ENCODE measurements at places on chromosomes 7 and 10. TPM values are rescaled to one million over a fixed set of nuclear protein-coding genes. Genes with fewer than 3 reads are reported as not detected.
A peak's percentile ranks its signal among the peaks of the same experiment; 100 is the strongest.

- no peak for DNase-seq
Measured at GRCh38 chr7:2710286-2710655, 22.3 kb downstream of the AMZ1 start.

DNA sequence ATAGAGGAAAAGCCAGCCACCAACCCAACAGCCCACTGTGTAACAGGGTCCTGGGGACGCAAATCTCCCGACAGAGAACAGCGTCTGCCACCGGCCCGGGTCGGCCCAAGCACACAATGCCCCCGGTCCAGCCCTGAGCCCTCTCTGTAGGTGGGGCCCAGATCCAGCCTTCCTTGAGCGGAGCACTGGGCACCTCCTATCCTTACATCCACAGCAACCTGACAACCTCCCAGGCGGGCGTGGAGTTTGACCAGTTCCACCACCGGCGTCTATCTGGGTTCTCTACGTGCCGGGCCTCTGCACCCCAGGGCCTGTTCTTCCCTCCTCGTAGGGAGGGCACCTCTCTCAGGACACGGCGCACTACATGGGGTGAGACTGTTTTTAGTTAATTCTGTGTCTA is 109.0 kb downstream of the CYTH3 start:
- DNase-seq = no peak

DNA sequence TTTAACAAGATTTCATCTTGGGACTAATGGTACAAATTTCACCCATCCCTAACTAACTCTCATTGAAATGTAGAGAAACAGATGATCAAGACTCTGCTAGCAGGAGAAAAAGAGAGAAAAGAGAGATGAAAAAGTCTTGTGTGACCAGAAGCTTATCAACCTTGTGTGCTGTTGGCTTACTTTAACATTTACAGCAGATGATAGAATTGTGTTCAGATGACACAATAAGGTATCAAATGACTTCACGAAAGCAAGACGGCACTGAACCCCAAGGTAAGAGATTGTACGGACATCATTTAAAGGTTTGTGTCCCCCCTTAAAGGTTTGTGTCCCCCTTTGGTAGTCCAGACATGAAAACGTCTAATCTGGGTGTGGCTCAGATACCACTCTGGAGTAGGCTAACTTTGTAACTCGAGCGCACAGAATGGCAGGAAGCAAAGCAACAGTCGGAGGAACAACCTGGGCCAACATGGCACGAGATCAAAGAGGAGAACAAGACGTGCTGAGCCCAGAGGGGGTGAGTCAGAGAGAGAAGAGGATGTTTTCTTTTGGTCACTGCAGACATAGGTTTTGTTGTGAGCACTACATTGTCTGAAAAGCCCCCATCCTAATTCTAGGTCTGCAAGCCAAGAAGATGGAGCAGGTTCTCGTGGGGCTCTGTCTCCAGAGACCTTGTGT is 10.4 kb upstream of the LMBR1 start:
- peak; percentile 27 for DNase-seq

GRCh38 chr10:24313283-24313682 is 104.3 kb downstream of the KIAA1217 start:
- DNase-seq = no peak

- no peak for DNase-seq
Measured at GRCh38 chr10:95660283-95660682, 3.8 kb upstream of the ALDH18A1 start.

GRCh38 chr10:124802313-124802675 is 675 bp downstream of the ABRAXAS2 start:
- DNase-seq = no peak

DNA sequence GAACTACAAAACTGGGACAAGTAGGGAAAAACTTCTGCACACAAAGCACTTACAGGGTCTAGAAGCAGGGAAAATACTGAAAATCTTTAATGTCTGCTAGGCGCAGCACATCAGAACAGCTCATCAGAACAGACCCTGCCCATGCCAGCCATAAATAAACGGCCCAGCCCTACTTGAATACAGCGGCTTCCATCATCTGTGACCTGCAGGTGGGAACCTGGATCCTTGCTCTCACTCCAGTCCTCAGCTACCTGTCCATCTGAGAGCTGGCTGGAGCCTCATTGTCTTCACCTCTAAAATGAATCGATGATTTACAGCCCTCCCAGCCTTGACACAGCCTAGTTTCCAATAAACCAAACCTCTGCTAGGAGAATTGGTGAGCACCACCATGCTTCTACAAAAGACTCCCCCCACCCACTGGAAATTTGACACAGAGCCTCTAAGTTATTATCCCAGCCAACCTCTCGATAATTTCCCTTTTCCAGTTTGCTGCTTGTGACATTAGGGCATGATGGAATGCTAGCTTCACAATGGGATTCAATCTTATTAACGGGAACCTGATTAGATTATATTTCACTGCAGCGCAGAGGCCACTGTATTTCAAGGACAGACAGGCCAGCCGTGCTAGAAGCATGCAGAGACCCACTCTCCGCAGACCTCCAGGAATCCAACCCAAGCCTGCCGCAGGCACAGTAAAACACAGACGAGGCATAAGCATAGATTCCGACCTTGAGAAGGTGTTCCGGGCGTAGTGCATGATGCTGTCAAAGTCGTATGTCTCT is 61.6 kb upstream of the OPALIN start:
- no peak for DNase-seq

- DNase-seq = peak; percentile 6
Measured at GRCh38 chr10:48885376-48885775, 54.3 kb downstream of the LRRC18 start.

- DNase-seq = peak; percentile 15
Measured at GRCh38 chr10:117463545-117463920, 79.0 kb upstream of the EMX2 start.

DNA sequence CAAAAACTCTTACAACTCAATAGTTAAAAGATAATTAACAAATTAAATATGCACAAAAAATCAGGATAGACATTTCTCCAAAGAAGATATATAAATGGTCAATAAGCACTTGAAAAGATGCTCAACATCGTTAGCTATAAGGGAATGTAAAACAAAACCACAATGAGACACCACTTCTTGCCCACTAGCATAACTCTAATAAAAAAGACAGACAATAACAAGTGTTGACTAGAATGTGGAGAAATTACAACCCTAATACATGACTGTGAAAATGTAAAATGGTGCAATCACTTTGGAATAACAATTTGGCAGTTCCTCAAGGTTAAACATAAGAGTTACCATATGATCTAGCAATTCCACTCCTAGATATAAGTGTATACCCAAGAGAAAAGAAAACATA is 74.3 kb upstream of the PCGF5 start:
- no peak for DNase-seq

- peak; percentile 97 for DNase-seq
Measured at GRCh38 chr10:76973091-76974016, 664.3 kb downstream of the KCNMA1 start.

DNA sequence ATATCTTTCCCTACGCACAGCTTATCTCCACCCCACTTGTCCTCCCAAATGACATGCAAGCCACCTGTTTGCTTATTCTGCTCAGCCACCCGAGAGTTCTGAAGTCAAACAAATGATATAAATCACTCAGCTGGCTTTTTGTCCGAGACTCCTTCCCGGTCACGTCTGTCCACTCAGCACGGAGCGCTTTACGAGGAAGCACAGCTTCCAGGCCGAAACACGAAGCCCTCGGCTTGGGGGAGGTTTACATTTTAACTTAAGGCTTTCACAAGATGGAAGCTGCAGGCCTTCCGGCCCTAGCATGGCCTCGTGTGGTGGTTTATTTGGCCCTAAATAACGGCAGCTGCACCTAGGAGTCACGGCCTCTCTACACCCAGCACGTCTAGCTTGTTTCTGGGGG is 60.1 kb upstream of the GNA12 start:
- no peak for DNase-seq

- DNase-seq = no peak
Measured at GRCh38 chr7:122307228-122307621, 2.7 kb upstream of the FEZF1 start.

DNA sequence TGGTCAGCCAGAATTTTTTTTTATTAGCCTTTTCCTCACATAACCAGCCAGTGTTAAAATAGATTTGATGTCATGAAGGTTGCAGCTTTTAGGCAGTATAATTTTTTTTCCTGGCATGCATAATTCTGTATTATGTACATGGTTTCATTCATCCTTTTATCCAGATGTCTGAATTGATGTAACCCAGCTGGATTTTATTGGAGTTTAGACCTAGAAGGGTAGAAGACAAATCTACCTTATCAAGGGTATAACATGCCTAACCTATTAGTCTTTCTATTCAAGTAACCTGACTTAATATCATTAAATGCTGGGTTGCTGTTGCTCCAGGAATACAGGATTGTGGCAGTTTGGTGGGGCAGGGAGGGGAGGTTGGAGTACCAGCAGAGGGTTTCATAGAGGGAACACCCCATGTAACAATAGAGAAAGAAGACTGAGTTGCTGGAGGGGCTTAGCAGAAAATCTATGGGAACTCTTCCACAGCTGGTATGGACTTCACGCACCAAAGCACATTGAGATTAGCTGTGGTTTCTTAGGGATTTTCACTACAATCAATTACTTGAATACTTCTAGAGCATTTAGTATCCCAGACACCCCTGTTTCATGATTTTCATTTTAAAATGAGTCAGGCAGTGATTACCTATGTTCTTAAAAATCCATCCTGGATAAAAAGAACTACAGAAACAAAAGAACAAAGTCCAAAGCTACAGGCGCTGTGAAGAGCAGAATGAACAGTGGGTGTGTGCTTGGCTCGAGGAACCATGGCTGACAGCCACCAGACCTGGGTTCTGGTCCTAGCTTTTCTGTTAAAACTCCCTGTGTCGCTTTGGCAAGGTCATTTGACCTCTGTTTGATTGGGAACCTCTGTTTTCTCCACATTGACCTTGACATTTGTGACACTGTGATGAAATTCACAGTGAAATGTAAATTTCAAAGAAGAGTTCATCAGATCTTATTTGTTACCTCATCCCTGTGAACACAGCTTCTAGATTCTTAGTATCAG is 93.5 kb downstream of the CREM start:
- DNase-seq = no peak

DNA sequence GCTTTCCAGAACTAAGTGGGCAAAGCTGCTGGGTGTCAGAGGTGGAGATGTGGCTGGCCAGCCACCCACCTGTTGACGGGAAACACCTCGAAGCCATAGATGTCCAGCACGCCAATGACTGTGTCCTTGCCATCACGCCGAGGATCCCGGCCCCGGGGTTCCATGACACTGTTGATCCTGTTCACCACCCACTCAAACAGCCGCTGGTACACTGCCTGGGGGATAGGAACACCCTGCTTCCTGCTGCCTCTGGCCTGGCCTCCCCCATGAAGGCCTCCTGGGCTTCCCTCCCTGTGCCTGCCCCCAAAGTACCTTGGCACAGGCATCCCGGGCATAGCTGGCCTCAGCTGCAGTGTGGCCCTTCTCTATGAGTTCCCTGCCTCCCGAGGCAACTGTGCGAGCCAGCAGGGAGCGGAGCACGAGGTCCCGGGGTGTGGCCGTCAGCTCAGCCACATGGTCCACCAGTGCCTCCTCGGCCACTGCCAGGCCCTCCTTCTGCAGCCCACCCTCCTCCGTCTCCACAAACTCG is 8.2 kb downstream of the MYO1G start:
- no peak for DNase-seq

- DNase-seq = no peak
Measured at GRCh38 chr10:62893036-62893435, 76.9 kb upstream of the EGR2 start.

GRCh38 chr7:158285383-158285770 is 302.2 kb downstream of the PTPRN2 start:
- no peak for DNase-seq

DNA sequence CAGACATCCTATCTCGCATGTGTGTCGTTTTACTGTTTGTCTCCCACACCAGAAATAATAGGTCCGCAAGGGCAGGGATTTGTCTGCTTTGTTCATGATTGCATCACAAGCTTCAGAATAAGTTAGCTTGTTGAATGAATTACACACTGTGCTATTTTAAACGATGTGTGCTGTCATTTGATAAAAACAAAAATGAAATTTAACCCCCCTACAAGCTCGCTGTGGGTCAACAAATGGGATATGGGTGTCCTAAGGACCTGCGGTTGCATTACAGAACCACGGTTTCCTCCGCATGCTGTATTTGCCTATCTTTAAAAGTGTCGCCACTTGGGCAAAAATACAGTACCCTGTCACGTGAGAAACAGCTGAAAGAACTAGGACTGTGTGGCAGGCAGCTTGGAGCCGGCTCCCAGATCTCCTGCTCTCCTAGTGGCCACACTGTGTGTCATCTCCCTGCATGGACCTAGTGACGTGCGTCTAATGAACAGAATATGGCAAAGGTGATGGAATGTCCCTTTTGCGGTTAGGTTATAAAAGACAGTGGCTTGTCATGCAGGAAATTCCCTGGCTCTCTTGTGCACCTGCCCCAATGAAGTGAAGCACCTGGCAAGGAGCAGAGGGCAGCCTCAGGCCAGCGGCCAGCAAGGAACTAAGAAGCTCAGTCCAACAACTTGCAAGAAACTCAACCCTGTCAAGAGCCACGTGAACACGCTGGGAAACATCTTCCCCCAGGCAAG is 32.9 kb upstream of the CRYGN start:
- no peak for DNase-seq

DNA sequence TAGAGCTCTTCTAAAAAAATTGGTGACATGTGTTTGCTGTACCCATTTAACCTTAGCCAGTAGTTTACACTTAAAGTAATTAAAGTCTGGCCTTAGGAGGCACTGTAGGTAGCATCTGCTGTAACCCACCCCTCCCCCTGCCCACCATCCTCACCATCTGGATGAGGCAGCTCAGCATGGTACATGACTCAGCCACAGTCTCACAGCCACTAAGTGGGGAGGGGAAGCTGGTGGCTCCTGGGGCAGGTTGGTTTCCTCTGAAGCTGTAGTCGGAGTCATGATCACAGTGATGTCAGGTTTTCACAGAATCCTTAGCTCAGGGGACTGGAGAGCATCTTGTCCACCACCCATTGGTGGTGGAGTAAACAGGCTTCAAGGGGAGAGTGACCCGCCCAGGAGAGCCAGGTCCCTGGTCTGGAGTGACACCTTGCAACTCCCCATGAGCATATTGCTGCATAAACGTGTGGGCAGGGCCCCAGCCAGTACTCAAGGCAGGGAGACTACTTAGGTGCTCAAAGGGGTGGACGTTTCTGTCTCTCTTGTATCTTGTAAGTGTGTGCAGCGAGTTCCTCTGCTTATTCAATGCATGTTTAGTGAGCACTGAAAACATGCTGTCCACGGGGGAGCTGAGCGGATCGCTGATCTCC is 125.9 kb downstream of the GRK5 start:
- DNase-seq = no peak

GRCh38 chr7:34772296-34772938 is 114.4 kb downstream of the NPSR1 start:
- no peak for DNase-seq

- no peak for DNase-seq
Measured at GRCh38 chr7:90568213-90568612, 27.9 kb upstream of the CDK14 start.

RAPGEF5 gene
- total RNA-seq = 43.9 TPM

FRMPD2 gene
- not detected for total RNA-seq

ATOH7 gene
- not detected for total RNA-seq

GATAD1 gene
- total RNA-seq = 31.1 TPM

POM121L12 gene
- total RNA-seq = not detected

C10orf105 gene
- under 0.01 TPM for total RNA-seq

MUC12 gene
- not detected for total RNA-seq
